ENCODE measurements at places on chromosomes 3 and 15. TPM values are rescaled to one million over a fixed set of nuclear protein-coding genes. Genes with fewer than 3 reads are reported as not detected.
A peak's percentile ranks its signal among the peaks of the same experiment; 100 is the strongest.

DNA sequence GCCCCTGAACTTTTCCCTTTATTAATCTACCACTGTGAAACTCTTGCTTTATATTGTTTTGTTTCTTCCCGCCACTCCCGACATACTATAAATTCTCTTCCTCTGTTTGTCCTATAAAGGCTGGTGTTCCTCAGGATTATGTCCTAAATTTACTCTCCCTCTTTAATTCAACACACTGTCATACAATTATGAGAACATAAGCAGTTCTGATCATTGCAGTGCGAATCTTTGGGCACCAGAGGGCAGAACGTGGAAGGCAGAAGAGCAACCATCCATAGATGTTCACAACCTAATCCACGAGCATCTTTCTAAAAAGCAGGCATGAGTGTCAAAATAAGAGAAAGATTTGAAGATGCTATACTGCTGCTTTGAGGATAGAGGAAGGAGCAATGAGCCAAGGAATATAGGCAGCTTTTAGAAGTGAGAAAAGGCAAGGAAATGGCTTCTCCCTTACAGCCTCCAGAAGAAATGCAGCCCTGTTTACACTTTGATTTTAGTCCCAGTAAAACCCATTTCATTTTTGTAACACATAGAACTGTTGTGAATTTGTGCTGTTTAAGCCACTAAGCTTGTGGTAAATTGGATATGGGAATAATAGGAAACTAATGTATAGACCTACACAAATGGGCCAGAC is 179.4 kb downstream of the GBE1 start:
- DNase-seq, result no peak

DNA sequence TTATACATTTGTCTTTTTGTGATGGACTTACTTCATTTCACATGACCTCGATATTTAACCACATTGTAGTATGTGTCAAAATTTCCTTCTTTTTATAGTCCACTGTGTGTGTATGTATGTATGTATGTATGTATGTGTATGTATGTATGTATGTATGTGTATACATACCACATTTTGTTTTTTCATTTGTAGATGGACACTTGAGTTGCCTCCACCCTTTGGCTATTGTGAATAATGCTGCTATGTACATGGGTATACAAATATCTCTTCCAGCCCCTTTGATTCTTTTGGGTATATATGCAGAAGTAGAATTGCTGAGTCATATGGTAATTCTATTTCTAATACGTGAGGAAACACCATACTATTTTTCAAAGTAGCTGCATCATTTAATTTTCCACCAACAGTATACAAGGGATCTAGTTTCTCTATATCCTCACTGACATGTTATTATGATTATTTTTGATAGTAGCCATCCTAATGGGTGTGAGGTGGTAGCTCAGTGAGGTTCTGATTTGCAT is 228.2 kb downstream of the OPA1 start:
- DNase-seq, result no peak

DNA sequence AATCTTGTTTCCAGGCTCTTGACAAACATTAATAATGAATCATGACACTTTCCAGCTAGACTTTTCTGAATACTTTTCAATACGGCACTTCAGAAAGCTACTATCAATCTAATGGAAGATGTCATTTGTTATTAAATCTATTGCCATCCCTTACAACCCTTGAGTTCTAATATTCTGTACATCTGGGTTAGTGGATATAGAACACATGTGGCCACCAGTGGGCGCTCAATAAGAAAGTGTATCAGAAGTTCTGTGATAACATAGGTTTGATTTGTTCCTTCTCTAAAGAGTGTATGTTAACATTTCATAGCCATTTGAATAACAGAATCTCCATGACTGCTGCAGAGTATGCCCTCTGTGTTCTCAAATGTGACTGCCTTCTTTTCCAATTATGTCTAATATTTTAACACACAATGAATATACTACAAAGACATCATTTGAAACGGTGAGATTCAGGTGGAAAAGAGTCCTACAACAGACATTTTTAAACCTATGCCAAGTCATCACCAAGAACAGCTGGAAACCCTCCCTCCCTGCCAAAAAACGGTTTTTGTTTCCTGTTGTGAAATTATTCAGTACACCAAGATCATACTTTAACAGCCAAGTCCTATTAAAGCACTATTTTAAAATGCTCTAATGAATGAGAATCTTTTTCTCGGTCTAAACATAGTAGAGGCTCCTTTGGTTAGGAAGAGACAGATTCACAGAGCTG is 22.2 kb downstream of the ALDH1A2 start:
- peak; percentile 27 for DNase-seq

The LOXL1 gene
- 2.3 TPM for polyA plus RNA-seq
